ENCODE measurements at places on chromosomes 1 and 21. TPM values are rescaled to one million over a fixed set of nuclear protein-coding genes. Genes with fewer than 3 reads are reported as not detected.

GRCh38 chr1:228373681-228374571 lies 32.7 kb downstream of the TRIM11 start:
- no peak for DNase-seq

WNT3A gene
- not detected for total RNA-seq

GRCh38 chr1:163147019-163147418 lies 55.7 kb downstream of the RGS5 start:
- no peak for DNase-seq

GRCh38 chr1:11357276-11357675 lies 84.3 kb downstream of the UBIAD1 start:
- DNase-seq = no peak

ZBTB48 gene
- total RNA-seq = 41.8 TPM

DNA sequence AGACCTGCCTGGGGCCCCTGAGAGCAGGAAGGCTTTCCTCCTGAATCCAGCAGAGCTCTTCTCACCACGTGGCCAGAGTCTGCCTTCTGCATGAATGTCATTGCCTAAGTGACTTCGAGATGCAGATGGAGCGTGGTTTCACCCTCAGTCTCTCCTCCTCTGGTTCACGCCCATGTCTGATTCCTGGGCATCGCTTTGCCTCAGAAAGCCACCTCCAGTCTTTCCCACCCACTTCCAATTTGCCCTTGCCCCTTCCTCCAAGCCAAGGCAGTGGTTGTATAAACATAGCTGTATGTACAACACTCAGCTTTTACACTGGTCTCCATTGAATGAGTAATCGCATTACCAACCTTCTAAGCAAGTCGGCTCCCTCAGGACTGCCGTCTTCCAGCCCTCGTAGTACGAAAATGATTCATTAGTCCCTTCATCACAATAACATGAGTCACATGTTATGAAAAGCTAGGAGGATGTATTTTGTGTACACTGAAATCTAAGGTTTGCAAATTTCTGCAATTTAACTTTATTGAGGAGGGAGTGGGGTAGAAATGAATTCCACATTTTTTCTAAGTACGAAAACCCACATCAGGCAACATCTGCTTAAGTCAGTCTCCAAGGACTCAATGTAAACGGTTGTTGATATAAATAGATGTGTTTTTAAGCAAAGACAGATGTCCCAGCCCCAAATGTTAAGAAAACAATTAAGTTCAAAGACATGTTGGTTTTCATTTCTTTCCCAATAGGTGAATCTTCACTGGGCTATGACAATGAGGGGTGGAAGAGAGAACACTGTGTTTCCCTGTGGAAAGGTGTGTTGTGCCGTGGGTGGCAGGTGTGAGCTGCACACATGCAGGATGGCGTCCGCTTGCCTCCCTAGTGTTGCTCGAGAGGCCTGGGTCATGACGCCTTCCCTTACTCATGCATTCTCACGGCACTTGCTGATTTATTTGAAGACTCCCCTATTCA lies 32.3 kb upstream of the ETS2 start:
- no peak for DNase-seq

TMEM234 gene
- 14.2 TPM for total RNA-seq

DNA sequence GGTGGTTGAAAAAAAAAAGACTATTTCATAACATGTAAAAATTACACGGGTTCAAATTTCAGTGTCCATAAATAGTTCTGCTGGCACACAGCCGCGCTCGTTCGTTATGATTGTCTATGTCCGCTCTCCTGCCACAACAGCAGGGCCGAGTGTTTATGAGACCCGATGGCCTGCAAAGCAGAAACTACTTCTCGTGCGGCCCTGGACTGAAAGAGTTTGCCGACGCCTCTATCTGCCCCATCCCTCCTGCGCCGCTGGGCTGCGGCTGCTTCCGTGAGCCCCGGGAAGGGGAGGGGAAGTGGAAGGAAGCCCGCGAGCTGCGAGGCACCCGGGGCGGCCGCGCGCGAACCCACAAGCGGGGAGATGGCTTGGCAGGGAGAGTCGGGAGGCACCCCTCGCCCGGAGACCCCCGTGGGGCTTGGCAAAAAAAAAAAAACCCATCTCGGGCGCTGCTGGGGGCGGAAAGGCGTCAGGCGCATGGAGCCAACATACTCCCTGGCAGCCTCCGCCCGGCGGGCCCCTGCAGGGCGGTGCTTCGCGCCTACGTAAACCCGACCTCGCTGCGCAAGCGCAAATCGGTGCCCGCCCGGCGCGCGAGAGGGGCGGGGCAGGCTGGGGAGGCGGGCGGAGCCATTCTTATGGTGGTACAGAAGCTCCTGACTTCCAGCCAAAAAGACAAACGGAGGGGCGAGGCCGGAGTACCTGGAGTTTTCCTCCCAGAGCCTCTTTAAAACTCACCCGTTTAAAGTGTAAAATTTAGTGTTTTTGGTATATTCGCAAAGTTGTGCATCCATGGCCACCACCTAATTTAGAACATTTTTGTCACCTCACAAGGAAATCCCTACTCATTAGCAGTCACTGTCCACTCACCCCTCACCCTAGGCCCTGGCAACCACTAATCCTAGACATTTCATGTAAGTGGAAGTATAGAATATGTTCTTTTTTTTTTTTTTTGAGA lies 8.3 kb downstream of the SLC27A3 start:
- peak; percentile 92 for DNase-seq

- no peak for DNase-seq
Observed at GRCh38 chr1:225700889-225701465, 48.1 kb upstream of the ENAH start.

DNA sequence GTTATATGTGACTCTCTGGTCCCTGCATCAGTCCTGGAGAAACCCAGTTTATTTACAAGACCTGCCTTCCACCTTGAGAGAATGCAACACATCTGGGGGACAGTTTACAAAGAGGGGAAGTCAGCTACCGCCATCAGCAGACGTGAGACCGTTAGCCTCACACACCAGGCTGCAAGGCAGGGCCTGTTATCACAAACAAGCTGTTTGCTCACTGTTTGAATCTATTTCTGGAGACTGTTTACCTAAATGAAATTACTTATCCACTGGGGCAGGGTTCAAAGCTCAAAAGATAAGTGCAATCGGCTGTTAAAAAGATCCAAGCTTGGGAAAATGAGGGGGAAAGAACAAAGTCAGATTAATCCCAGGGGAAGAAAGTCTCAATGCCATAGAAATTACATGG lies 134.4 kb downstream of the ZNF281 start:
- DNase-seq = no peak

GJA4 gene
- total RNA-seq = not detected

DNA sequence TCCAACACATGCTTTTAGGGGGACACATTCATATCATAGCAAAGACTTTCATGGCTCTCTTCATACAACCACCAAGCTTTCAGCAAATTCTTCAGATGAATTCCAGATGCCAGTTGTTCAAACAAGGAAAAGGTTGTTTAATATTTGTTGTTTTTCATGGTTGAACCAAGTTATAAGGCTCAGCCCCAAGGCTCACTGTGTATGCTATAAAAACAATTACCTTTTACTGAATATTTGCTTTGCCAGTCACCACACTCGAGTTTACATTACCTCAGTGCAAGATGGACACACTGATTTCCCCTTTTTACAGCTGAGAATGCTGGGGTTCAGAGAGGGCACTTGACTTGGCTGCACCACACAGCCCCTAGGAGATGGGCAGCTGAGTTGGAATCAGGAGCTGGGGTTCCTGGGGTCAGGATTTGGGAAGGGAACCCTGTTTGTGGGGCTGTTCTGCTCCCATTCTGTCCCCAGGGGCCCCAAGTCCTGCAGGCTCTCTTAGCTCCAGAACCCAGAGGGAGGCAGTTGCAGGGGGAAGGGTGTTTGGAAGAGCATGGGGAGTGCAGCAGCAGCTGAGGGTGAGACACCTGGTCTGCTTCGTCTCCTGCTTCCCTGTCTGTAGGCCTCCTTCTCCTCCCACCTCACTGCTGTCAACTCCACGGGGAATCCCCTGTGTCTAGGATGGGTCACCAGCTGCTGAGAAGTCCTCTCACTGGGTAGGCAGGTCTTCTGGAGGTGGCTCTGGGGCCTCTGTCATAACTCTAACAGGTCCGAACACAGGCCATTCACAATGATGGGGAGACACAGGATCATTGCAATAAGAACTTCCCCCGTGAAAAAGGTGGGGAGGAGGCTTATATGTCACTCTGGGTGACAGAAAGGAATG lies 12.8 kb upstream of the TMPRSS2 start:
- DNase-seq = no peak

NBPF6 gene
- not detected for total RNA-seq

DNA sequence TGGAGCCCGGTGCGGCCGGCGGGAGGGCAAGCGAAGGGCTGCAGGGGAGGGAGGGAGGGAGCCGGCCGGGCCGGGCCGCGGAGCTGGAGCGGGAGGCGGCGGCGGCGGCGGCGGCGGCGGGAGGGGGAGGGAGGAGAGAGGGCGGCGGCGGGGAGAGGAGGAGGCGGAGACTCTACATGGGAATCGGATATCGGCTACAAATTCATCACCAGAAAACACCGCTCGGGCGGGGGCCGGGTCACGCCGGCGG lies at the start of gene AKT3:
AKT3 (minus strand) TSS at position 42 of the 250 bp plus-strand sequence. CDS start 7,073 bp downstream, outside the sequence.
- no peak for DNase-seq

LRRN2 gene
- not detected for total RNA-seq

DNA sequence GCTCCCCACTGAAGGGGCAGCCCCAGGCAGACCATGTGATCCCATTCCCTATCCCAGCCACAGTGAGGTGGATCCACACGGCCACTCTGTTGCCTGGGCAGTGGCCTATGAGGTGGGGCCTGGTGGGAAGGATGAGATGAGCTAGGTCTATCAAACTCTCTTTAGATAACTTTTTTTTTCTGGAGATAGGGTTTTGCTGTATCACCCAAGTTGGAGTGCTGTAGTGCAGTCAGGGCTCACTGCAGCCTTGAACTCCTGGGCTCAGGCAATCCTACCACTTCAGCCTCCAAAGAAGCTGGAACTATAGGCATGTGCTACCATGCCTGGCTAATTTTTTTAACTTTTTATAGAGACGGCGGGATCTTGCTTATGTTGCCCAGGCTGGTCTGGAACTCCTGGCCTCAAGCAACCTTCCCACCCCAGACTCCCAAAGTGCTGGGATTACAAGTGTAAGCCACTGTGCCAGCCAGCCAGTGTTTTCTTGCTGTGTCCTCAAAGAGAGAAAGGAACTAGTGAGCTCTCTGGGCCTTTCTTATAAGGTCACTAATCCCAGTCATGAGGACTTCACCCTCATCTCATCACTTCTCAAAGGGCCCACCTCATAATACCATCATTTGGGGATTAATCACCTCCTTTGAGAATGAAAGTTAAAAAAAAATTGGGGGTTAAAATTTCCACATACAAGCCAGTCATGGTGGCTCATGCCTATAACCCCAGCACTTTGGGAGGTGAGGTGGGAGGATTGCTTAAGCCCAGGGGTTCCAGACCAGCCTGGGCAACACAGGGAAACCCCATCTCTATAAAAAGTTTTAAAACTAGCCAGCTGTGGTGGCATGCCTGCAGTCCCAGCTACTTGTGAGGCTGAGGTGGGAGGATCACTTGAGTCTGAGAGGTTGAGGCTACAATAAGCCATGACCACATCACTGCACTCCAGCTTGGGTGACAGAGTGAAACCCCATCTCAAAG lies 36.6 kb downstream of the H3-3A start:
- no peak for DNase-seq

- DNase-seq = no peak
Observed at GRCh38 chr1:101308935-101309333, 72.1 kb downstream of the S1PR1 start.

GRCh38 chr1:156104861-156105832 lies 9.4 kb upstream of the LMNA start:
- no peak for DNase-seq

DNA sequence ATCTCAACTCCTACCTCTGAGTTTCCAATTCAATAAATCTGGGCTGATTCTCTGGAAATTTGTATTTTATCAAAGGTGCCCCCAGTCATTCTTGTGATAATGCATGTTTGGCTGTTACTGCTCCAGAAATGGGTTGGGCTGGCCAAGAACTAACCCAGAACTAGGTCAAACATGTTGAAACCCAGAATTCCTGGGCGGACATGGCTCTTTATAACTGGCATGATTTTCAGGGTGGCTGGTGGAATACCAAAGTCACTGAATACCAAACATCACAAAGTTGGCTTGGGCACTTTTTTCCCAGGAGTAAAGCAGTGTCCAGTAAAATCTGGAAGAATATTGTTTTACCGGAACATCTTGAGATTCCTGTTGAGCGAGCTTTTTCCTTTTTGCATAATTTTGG lies 89.4 kb upstream of the S1PR1 start:
- DNase-seq = no peak

PATJ gene
- 49.2 TPM for total RNA-seq

TFF2 gene
- total RNA-seq = not detected

KCNJ9 gene
- total RNA-seq = not detected

GBP7 gene
- total RNA-seq = 0.20 TPM

DNA sequence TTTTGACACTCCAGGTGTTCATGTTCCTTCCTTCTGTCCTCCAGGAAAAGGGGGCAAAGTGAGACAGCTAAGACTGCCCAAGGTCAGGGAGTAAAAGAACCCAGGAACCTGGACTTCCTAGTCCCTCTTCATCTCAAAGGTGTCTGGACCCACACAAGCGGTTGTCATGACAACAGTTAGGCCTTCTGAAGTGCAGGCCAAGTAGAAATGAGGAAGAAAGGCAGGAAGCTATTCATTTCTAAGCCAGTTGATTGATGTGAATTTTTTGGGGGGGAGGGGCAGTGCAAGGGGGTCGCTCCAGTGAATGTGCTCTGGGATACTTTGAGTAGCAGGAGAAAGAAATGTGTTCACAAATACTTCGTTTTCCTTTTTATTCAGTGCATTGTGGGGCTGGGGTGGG lies 114.3 kb downstream of the NAV1 start:
- no peak for DNase-seq

DNA sequence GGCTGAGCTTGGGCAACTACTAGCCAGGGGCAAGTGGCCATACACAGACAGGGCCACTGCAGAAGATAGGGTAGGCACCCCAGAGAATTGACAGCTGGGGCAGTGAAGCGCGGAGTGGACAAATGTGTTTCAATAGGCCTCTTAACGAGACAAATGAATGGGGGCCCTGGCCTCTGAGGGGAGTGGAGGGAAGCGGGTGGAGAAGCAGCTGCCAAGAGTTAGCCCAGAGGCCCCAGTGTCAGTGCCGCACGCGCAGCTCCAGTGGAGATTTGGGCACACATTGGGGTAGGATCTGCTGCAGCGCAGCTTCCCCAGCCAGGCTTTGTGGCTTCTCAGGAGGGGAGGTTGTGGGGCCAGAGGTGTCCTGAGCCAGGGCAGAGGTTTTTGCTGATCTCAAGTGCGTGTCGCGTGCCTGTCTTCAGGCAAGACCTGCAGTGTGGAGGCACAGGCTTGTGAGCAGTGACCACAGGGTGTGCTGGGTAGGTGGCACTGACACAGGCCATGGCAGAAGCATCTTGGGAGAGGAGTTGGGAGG lies 16.9 kb downstream of the PTPRF start:
- no peak for DNase-seq

DNA sequence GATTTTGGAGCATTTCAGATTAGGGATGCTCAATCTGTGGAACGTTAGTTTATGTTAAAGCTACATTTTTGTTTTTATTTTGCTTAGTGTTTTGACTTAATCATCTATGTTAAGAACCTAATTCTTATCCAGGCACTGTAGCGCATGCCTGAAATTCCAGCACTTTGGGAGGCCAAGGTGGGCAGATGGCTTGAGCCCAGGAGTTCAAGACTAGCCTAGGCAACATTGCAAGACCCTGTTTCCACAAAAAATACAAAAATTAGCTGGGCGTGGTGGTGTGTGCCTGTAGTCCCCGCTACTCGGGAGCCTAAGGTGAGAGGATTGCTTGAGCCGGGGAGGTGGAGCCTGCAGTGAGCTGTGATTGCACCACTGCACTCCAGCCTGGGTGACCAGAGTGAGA lies 23.4 kb downstream of the FNBP1L start:
- no peak for DNase-seq

- DNase-seq = no peak
Observed at GRCh38 chr1:94719926-94720793, 100.0 kb upstream of the SLC44A3 start.

GRCh38 chr1:58732087-58732775 lies 32.4 kb upstream of the MYSM1 start:
- DNase-seq = no peak
